ENCODE measurements at places on chromosomes 3 and 15.

DNA sequence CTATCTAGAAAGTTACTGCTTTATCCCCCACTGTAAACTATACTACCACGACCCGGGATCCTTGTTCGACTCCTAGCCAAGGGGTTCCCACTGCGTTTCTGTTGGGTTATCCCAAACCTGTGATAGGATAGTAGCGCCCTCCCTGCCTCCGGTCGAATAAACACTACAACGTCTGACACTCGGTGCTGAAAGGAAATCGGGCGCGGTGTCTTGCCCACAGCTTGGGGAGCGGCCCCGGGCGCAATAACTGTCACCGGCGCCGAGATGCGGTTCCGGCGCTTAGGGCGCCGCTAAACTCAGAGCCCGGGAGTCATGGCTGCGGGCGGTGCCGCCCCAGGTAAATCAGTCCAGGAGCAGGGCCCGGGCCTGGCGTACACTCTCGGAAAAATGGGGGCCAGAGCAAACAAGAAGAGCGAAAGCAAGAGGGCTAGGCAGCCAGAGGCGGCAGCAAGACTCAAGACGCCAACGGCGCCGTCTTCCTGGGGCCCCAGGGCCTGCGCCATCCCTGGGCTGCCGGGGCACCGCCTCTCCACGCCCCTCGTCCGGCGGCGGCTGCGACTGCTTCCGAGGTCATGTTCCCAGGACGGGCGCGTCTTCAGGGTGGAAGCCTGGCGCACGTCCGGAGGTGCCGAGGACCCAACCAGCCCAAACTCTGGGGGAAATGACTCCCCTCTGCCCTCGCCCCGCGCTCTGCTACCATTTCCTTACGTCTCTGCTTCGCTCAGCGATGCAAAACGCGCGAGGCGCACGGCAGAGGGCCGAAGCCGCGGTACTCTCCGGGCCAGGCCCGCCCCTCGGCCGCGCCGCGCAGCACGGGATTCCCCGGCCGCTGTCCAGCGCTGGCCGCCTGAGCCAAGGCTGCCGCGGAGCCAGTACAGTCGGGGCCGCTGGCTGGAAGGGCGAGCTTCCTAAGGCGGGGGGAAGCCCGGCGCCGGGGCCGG is at the start of gene DUT:
DUT (plus strand) TSS at position 575 of the 941 bp plus-strand sequence; CDS start at position 662, 87 bp downstream.
- DNase-seq: peak; percentile 96

DNA sequence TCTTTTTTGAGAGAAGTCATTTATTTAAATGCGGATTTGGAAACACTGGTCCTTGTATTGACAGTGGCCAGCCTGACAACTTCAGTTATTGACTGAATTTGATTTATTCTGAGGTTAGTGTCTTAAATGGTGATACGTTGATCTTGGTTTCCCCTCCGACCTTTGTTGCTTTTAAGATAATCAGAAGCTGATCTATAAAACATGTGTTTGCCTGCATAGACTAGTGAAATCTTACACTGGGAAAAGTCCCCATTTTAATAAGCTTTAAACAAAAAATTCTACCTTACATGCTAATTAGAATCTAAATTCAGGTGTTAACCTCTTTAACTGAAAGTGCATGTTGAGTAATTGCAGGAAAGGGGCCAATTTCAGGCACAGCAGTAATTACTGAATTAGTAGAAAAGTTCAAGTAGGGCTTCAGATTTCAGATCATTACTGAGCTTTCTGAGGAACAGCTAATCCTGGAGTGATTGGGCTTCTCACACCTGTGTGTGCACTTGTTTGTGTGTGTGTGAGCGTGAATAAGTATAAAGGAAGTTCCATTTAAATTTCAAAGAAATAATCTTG is 221.4 kb downstream of the SOX2 start:
- DNase-seq: no peak

DNA sequence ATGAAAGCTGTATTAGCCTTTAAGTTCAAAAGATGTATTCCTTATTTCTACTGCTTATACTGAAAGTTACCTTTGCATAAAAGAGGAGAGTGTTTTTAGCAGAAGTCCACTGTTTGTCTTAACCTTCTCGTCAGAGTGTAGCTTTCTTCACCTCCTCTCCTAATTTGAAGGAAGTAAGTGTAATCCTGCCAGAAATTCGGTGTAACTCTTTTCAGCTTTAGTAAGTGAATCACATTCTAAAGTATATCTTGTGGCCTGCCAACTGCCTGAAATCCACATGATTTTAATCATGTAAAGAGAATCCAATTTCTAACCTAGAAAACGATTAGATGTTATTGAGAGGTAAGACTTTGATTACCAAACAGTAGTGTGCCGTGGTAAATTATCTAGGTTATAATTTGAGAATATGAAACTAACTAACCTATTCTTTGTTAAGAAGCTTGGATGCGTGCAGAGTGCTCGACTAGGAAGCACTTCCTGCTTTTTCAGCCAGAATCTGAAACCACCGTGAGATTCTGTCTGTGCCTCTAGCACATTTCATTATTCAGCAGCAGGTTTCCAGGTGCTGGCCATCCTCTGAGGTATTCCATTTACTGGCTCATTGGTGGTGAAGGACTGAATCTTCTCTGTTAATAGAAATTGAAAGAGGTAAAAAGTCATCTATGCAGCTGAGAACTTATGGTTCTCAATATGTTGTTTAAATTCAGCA is 7.5 kb downstream of the GYG1 start:
- no peak for DNase-seq

DNA sequence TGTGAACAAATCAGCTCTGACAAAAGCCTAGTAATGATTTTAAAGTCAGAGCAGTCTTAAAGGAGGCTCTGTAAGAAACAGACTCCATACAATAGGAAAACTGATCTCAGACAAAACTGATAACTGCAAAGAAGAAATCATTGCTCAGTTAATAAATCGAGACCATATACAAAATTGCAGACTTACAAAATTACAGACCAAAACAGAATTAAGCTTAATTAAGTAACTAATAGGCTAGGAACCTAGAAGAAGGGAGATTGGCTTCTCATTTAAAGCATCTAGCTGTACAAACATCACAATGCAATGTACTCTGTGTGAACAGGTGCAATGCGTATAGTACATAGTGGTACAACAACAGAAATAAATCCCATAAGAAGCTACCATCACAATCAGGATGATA is 46.3 kb downstream of the ZBTB20 start:
- no peak for DNase-seq

DNA sequence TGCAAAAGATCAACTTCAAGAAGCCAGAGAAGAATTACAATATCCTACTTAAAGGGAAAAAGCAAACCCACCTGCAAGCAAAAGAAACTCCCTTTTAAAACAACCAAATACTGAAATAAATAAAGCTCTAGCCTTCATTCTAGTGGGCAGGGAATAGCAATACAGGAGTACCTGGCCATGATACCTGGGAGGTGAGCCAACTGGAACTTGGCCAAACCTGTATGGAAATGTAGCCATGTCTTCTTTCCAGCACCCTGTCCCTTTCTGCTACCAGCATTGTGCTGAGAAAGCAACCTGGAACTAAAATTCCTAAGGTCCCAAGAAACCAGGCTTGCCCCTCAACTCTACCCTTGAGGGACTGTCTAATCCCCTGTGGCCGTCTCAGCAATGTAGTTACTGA is 530.0 kb downstream of the EPHB1 start:
- no peak for DNase-seq

DNA sequence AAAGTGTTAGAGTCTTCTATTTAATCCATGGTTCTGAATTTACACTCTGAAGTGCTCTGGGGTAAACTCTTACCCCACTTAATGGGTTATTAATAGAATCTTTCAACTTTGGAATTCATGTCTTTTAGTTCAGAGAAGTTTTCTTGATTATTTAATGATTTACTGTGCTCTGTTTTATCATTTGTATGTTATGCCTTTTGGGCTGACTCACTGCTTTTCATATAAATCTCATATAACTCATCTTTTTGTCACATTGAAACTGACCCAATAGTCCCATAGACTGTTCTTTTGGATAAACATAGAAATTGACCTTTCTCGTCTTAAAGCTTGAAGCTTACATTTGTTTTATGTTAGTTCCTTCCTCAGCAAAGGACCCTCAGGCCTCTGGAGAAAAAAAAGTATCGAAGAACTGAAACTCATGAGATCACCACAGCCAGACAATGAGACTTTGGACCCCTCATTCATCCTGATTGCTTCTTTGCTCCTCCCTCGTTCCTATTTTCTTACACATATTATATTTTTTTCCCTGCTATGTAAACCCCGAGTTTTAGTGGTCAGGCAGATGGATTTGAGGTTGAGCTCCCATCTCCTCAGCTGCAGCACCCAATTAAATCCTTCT is 229.1 kb upstream of the CBLB start:
- no peak for DNase-seq

GRCh38 chr3:197356275-197356674 is 57.9 kb upstream of the DLG1 start:
- peak; percentile 80 for DNase-seq

DNA sequence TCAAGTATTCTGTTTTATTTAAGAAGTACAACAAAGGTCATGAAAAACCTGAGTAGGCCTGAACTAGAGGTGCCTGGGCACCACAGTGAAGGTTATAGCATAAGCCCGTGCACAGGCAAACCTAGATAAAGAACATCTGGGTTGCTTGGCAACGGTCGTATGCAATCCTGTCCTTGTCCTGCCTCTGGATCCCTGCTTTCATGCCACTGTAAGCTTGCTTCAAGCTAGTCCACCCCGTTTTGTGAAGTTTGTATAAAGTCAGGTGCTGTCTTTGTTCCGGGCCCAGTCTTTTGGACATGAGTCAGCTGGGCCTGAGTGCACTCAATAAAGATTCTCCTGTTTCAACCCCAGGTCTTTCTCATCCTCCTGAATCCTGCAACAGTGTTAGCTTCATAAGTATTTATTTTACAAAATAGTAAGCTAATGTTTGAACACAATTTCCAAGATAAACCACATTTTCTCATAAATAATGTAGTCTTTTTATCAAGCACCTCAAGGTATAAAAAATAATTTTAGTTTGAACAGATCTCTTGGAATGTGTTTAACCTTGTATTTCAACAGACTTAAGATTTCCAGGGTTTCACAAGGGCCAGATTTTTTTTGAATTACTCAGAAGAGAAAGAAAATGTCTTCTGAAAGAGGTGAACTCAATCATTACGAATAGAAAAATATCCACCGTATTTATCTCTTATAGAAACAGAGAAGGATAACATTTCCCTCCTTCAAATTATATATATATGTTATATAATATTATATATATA is 14.3 kb upstream of the SLC9C1 start:
- peak; percentile 47 for DNase-seq

DNA sequence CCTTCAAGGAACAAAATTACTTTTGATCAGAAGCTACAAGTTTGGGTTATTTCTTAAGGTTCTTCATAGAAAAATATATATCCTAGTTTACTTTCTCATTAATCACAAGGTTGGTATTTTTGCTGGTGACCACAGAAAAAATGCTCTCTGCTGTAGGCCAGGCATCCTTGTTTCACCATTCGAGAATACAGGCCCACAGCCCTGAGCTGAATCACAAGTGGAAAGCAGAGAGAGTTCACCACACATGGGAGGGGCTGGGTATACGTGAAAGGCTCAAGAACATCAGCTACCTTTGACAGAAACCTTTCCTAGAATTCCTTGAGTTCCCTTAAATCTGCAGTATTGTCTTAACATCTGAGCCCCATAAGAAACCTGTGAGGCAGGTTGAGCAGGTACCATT is 23.2 kb downstream of the CPEB1 start:
- DNase-seq: no peak

DNA sequence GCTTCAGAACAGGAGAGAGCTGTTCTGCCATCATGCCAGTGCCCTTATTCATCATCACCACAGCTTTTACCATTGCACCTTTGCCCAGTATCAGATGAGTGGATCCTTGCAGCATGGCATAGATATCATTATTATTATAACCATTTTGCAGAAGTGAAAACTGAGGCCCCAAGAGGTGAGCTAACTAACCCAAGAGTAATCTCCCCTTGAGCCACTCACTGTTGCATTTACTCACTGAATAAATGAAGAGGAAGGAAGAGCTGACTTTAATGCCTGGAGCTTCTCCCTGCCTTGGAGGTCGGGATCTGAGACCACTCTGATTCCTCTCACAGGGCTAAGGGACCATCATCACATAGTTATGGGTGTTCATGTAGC is 32.0 kb downstream of the HRH1 start:
- no peak for DNase-seq

GRCh38 chr3:11289864-11290263 is 17.7 kb downstream of the ATG7 start:
- DNase-seq: no peak

- peak; percentile 85 for DNase-seq
These were observed at the start of gene TPM1 for GRCh38 chr15:63041974-63042876. TSS of gene TPM1 (plus strand) at chr15:63042747. CDS start at chr15:63042830, 83 bp downstream.

- DNase-seq: no peak
These were observed 66.0 kb downstream of the RBMS3 start for GRCh38 chr3:29346828-29347227.
